ENCODE measurements at places on chromosomes 4 and X.

DNA sequence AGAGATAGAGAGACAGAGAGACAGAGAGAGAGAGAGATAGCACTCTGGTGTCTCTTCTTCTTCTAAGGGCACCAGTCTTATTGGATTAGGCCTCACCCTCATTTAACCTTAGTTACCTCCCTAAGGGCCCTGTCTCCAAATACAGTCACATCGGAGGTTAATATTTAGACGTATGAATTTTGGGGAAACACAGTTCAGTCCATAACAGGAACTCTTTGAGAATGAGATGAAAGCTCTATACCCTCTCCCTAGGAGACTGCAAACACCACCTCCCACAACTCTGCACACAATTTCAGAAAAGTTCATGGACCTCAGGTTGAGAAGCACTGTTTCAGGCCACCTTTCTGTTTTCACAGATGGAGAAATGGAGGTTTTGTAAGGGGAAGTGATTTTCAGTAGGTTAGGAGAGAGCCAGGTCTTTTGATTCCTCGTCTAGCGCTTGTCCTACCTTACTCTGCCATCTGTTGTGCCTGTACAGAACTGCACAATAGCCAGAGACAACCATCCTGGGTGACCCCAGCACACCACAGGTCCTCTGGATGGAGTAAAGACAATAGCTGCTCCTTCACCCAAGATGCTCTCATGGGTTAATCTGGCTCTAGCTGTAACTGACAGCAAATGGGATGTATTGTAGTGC lies 16.9 kb upstream of the LOC101059915 start:
- DNase-seq = peak; percentile 23

GRCh38 chrX:151723156-151723760 lies 7.4 kb downstream of the FATE1 start:
- DNase-seq = no peak

DNA sequence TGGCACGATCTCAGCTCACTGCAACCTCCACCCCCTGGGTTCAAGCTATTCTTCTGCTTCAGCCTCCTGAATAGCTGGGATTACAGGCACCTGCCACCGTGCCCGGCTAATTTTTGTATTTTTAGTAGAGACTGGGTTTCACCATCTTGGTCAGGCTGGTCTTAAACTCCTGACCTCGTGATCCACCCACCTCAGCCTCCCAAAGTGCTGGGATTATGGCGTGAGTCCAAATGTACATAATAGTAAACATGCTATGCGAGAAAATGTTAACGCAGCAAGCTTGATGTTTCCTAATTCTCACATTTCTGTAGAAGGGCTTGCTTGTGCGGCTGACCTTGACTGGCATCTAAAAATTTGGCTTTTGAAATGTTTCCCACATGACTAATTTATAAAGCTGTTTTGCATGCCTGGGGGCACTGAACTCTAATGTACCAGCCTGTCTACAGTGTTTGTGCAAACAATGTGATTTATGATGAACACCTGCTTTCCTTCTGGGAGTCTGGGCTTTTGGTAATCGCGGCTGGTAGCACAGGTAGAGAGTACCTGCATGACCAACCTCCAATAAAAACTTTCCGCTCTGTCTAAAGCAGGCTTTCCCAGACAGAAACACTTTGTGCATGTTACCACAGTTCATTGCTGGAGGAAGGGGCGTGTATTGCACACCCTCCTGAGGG lies 216.8 kb downstream of the IL15 start:
- no peak for DNase-seq

GRCh38 chrX:358651-359143 lies 28.0 kb downstream of the PPP2R3B start:
- no peak for DNase-seq

GRCh38 chr4:102502543-102502818 lies 1.3 kb downstream of the NFKB1 start:
- no peak for DNase-seq

DNA sequence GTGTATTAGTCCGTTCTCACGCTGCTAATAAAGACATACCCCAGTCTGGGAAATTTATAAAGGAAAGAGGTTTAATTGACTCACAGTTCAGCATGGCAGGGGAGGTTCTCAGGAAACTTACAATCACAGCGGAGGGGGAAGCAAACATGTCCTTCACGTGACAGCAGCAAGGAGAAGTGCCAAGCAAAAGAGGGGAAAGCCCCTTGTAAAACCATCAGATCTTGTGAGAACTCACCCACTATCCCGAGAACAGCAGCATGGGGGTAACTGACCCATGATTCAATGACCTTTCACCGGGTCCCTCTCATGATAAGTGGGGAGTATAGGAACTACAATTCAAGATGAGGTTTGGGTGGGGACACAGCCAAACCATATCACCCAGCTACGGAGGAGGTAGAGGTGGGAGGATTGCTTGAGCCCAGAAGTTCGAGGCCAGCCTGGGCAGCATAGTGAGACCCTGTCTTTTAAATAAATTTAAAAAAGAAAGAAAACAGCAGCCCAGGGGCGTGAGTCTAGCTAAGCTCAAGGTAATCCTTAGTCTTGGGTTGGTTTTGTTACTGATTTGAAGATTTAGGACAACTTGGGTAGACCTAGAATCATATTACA lies 46.4 kb upstream of the TMEM131L start:
- DNase-seq = no peak

DNA sequence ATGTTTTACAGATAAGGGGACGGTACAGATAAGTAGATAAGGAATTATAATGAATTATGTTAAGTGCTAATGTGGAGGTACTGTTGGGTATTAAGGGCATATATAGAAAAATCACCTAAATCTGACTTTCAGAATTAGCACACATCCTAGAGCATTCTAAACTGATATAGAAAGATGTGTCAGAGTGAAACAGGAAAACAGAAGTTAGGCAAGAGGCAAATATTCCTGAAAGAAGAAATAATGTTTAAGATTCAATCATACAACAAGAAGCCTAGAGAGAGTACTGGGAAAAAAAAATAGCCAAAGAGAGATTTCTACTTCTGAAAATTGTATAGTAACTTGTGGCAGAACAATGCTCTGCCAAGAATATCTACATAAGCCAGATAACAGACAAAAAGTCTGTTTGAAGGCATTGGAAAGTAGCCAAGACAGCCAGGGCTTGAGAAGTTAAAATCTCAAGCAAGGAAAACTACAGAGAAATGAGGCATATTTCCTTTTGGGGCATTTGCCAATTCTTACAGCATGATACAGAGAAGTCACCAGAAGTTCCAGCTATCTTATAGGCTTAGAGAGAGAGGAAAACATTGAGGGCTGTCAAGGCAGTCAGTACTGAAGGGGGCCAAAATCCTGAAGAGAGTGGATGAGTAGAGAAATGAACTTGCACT lies 646.0 kb downstream of the RPA4 start:
- DNase-seq = no peak

- no peak for DNase-seq
Measured at GRCh38 chrX:40784516-40785151, 49.3 kb upstream of the MED14 start.

GRCh38 chr4:42579903-42580302 lies 77.0 kb downstream of the ATP8A1 start:
- DNase-seq = no peak

Data from effector memory CD8-positive, alpha-beta T cell (primary cell).